Stimulated activated CD4-positive, alpha-beta T cell treated with anti-CD3 and anti-CD28 coated beads, TNF-alpha, amount 100 ng/mL, for 1 hour (primary cell): ENCODE measurements at places on chromosomes 2 and 18.

DNA sequence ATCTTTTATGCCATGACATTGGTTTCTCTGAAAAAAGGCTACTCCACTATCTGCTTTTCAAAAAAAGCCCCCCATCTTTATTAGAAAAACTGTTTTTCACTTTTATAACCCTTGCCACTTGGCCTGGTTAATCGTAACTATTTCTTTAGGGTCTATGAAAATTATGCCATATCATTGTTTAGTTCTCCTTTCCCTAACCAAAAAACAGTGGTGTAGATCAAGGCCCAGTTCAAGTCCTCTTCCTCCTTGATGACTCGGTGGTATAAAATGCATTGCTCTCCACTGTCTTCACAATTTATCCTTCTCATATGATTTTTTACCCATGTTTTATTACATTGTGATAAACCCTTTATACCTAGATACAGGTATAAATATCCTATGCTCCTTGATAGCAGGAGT lies 205.5 kb downstream of the ZNF521 start:
- no peak for DNase-seq

GRCh38 chr18:22171258-22172119 lies 2.1 kb downstream of the GATA6 start:
- DNase-seq, result no peak

GRCh38 chr18:79947054-79947755 lies 4.2 kb downstream of the SLC66A2 start:
- no peak for DNase-seq

DNA sequence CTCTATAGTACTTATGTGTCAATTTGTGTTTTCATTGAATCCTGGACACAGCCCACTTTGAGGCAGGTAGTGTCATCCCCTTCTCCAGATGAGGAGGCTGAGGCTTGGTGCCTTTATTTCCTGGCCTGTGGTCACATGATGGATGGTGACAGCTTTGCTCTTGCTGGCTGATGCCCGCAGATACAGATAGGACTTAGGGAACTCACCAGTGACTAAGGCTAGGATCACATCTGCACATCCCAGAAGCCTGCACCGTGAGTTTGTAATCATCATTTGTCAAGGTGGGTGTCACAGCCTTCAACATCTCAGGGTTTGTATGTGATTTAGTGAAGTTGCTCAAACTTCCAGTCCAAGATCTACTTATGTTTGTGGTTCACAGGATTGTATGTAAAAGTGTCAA lies 295.1 kb upstream of the RAB12 start:
- DNase-seq, result no peak

DNA sequence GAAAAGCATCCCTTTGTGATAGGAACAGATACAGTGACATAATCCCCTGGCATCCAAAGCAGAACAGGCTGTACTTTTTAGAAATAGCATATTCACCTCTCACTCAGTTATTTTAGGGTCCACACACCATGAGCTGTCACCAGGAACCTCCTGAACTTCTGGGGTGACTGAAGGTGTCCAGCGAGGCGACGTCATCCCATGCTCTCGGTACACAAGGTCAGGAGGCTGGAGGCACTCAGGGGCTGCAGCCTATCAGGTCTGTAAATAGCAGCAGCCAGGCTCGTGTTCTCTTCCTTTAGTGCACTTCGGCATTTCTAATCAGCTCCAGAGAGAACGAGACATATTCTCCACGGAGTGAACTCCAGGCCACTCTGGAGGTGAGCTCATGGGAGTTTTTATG lies 98.3 kb downstream of the GATA6 start:
- no peak for DNase-seq

- DNase-seq, result no peak
Measured at GRCh38 chr18:30450927-30451326, 591.6 kb downstream of the DSC3 start.
